NCI-H460 (cell line): ENCODE measurements at places on chromosomes 2 and 18. TPM values are rescaled to one million over a fixed set of nuclear protein-coding genes. Genes with fewer than 3 reads are reported as not detected.

The NTSR2 gene
- not detected in 2 replicates for total RNA-seq

The PARD3B gene
- total RNA-seq: 5.8 and 13.8 TPM in 2 replicates

The KCNG2 gene
- total RNA-seq: 5.2 and 6.0 TPM in 2 replicates

- DNase-seq: no peak
Measured at GRCh38 chr18:79460481-79461300, 65.0 kb downstream of the NFATC1 start.

DNA sequence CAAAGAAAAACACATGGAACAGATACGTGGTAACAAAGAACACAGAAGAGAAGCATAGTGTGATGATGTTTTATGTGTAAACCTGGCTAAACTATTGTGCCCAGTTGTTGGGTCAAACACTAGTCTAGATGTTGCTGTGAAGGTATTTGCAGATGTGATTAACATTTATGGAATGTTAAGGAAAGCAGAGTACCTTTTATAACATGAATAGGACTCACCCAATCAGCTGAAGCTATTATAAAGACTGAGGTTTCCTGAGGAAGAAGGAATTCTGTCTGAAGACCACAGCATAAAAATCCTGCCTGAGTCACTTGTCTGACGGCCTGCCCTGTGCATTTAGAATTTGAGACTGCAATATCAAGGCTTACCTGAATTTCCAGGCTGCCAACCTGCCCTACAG lies 253.1 kb downstream of the DYM start:
- no peak for DNase-seq

The STPG4 gene
- total RNA-seq: 0.32 TPM in 1 of 2 replicates, not detected in the other

- no peak for DNase-seq
Measured at GRCh38 chr2:173419506-173419905, 64.8 kb downstream of the CDCA7 start.

GRCh38 chr2:183522489-183523266 lies 398.4 kb downstream of the NUP35 start:
- no peak for DNase-seq

GRCh38 chr2:197108758-197109157 lies 182.3 kb upstream of the PGAP1 start:
- DNase-seq: peak; percentile 96

The SKOR2 gene
- not detected in 2 replicates for total RNA-seq

DNA sequence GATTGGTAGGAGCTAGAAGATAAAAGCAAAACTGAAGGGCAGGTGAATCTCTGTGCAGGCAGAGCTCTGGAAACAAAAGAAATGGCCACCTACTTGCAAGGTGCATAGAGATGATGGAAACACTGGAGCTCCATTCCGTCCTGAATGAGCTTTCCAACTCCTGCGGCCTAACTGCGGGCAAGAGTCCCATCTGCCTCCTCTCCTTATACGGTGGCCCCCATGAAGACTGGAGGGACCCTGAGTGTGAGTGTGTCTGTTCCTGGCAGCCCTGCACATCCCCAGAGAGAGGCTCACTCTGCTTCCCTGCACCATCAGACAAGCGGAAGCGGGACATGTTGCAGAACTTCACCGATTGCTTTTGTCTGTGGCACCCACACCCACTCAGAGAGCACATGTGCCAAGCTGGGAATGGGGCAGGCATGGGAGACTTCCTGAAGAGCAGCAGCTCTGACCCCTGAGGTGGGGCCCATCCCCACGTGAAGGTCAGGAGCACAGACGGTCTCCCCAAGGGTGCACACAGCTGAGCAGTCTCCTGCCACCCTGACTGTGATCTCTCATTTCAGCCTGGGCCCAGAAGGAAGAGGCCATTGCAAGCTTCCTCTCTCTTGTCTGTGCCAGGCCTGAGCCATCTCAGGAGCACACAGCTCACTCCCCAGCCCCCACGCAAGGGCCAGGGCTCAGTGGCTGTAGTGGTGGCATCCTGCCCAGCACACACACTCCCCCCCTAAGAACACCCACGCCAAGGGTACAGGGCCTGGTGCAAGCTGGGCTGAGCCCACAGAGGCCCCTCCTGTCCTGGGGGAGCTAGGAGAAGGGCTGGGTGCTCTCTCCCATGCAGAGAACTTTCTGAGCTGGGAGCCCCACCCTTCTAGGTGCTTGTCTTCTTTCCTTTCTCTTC lies 75.3 kb downstream of the STPG4 start:
- DNase-seq: no peak

The ATL2 gene
- total RNA-seq: 132 and 138 TPM in 2 replicates

The CDK15 gene
- 0.06 TPM in 1 of 2 replicates, not detected in the other for total RNA-seq

The APCDD1 gene
- total RNA-seq: not detected in 2 replicates

The COPS8 gene
- total RNA-seq: 153 and 176 TPM in 2 replicates

GRCh38 chr2:45237850-45238542 lies 228.7 kb upstream of the SIX2 start:
- DNase-seq: peak; percentile 32
